ENCODE measurements at places on chromosomes 7 and 10.

GRCh38 chr7:29044554-29044953 lies 86.4 kb upstream of the TRIL start:
- DNase-seq, result no peak

GRCh38 chr10:128221807-128222206 lies 95.6 kb upstream of the MKI67 start:
- no peak for DNase-seq

DNA sequence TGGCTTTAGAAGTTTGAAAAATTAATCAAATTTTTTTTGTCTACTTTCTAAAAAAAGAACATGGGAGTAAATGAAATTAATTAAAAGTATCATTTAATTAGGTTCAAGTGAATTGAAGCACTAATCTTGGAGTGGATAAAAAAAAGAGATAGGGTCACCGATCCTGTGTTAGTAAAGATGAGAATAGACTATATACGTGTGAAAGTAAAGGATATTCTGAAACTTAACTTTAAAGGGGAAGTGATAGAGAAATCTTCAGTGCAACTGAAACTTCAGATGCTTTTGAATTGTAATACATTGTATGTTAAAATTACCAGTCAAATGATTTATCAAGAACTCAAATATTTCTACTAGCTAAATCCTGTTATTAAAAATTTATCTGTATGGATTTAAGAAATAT lies 4.8 kb downstream of the NHLRC2 start:
- DNase-seq, result no peak

DNA sequence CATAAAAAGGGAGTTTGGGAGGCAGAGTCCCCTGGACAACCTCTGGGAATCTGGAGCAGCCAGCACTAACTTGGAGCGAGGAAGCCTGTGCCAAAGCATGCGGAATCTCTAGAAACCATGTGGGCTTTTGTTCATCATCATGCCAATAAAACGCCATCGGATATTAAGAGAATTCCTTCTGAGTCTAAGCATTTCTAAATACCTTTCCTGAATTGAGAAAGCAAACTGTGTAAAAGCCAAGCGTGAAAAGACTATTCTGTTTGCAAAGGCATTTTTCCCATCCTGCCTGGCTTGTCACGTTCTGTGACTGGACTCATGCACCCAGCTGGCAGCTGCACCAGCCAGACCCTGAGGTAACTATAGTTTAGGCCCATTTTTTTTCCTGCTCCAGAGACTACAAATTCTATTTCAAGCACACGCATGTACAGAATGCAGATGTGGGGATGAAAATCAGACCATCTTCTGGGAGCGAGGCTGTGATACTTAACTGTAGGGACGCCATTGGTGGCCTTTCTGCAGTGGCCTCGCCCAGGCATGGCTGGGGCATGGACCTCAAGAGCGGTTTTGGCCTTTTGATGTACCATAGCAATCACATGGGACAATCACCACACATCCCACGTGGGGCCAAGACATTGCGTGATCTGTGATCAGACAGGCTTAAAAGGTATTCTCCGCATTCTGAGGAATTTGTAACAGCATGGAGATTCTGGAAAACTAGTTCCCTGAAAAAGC lies 218.9 kb downstream of the KIAA1217 start:
- no peak for DNase-seq

- peak; percentile 46 for DNase-seq
Observed at GRCh38 chr7:28107960-28108359, 72.6 kb downstream of the JAZF1 start.

- DNase-seq, result no peak
Observed at GRCh38 chr10:78740976-78741915, 327.5 kb upstream of the ZMIZ1 start.
